ENCODE measurements at places on chromosomes 2 and 18.

DNA sequence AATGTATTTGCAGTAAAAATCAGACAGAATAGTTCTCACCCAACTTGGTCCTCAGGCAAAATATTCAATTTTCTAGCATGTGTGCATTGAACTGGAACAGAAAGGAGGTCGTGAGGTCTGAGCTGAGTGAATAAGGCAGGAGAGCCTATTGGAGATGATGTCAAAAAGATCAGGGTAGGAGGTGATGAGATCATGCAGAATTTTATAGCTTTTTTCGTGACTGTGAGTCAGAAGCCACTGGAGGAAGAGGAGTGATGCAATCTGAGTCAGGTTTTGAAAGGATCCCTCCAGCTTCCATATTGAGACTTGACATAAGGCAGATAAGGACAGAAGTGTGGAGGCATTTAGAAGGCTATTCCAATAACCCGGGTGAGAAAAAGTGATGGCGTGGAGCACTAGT lies 299.5 kb upstream of the SOX11 start:
- DNase-seq: no peak

- no peak for DNase-seq
Observed at GRCh38 chr2:166784296-166784946, 103.9 kb upstream of the XIRP2 start.

GRCh38 chr2:120611961-120612360 lies 123.7 kb upstream of the GLI2 start:
- no peak for DNase-seq

GRCh38 chr18:6203791-6204190 lies 210.9 kb downstream of the L3MBTL4 start:
- DNase-seq: no peak

- DNase-seq: no peak
Observed at GRCh38 chr2:67462738-67463496, 65.8 kb downstream of the ETAA1 start.
